NCI-H2107 (cell line): ENCODE measurements at places on chromosomes 6 and 20.
A peak's percentile ranks its signal among the peaks of the same experiment; 100 is the strongest.

- no peak for DNase-seq
These were observed 95.9 kb downstream of the SSR1 start for GRCh38 chr6:7216941-7217621.

DNA sequence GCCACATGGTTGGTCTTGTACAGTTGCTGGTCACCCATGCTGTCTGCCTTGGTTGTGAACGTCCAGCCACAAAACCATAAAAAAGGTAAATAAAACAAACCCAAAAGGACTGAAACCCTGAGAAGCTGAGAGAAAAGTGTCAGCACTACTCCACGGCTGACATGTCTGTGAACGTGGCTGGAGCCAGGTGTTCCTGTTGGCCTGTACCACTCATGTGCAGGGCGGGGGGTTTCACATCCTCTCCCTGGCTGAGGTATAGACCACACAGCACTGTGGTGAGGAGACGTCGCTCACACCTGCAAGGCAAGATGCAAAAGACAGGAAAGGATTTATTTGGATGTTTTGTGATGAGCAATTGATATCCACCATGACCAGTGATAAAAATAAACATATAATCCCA, 51.9 kb upstream of the MRPS10 start:
- no peak for DNase-seq

DNA sequence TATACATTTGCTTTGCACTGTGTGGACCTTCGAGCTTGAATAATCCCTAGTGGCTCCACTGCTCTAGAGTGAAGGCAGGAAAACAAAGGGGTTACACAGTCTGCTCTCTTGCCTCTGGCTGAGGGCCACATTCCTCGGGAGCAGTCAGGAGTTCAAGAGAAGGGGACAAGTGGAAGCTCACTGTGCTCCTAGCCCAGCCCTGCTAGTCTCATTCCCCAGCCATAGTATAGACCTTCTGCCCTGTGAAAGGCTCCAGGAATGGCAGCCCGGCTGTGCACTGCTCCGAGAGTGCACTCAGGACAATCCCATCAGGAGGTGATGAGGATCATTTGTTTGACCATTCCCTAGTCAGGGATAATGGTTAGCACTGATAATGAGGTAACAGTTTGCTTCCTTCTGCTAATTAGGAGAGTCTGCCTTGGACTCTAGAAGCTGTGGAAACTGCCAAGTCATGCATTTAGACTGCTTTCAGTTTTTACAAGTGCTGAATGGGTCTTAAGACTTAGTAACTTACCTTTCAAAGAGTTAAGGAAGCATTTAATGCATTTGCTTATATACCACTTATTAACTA, 8.5 kb downstream of the IYD start:
- DNase-seq, result no peak

GRCh38 chr6:137657351-137657911, 163.2 kb upstream of the OLIG3 start:
- no peak for DNase-seq

GRCh38 chr20:34984756-34985261, 29.1 kb downstream of the MYH7B start:
- DNase-seq, result no peak

DNA sequence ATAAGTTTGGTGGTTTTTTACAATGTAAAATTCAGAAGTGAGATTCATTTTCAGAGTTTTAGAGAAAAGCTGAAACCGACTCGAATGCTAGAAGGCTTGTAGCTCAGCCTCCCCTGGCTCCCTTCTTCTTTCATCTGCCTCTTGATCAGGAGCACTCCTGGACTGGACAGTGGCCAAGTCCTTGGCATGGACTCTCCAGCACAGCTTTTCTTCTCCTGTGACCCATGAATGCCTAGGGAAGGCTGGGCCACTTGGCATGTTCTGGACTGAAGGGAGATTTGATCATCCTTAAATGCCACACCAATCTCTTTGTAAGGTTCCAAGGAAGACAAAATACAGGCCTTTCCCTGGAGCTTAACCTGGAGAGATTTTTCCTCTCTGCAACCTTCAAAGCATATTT, 384.0 kb upstream of the SASH1 start:
- no peak for DNase-seq

- DNase-seq, result peak; percentile 8
These were observed 185.6 kb downstream of the TSHZ2 start for GRCh38 chr20:53157443-53158408.

GRCh38 chr6:21741221-21742109, 147.9 kb downstream of the SOX4 start:
- DNase-seq, result no peak

DNA sequence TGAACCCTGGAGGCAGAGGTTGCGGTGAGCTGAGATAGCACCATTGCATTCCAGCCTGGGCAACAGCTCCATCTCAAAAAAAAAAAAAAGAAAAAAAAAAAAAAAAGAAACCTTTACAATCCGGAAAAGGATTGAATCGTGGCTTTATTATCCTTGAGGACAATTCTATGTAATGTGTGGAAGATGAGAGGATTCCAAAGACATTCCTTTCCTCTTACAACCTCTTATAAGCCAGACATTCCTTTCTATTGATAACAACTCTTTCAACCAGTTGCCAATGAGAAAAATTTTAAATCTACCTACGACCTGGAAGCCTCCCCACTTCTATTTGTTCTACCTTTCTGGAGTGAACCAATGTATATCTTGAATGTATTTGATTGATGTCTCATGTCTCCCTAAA, 91.2 kb upstream of the EEF1E1 start:
- DNase-seq, result no peak

- no peak for DNase-seq
These were observed 193.3 kb downstream of the SASH1 start for GRCh38 chr6:148535976-148536375.

DNA sequence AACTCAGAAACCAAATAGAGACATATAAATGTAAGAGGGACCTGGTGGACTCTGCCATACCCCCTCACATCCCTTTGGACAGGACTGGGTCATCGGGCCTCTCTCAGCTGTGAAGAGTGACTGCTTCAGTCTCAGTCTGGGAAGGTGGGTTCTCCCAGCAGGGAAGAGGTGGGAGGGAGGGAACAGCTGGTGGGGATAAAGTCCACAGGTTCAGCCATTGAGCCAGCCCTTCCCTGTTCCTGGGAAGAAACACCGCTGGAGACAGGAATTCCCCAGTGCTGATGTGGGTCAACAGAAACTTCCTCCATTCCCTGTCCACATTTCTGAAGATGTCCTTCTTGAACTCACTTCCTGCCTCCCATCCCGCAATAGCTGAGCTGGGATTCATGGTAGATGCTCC, 209.2 kb upstream of the PMEPA1 start:
- no peak for DNase-seq

DNA sequence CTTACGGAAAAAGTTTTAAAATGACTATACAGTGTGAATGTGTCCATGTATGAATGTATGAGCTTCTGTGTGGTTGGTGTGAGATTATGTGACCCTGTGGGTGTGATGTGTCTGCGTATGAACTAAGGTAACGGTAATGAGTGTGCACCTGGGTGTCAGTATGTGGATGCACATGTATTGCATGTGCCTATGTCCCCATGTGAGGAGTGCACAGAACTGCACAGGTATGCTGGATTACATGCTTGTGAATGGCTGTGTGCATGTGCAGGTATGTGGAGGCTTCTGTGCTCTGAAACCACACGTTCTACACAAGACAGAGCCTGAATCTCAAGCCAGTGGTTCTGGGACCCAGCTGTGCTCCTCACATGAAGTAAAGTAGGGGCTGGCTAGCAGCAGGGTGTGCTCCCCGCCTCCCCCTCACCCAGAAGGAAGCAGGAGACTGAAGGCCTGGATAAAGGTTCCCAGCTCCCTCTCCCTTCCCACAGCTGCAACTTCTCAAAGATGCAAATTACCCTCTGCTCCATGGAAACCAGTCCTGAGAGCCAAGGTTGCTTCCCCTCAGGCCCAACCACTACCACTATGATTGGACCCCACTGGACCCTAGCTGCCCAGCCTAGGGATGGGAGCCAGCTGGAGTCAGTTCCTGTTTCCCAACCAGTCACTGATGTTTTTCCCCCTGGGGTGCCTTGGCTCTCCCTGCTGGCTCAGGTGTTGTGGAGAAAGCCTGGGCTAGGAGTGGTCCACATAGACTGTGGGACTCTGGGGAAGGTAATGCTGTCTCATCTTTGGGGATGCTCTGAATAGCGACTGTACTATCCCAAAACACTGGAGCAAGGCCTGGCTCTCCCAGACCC, 24.8 kb upstream of the SPDEF start:
- DNase-seq, result no peak

GRCh38 chr6:158269657-158270056, 42.6 kb upstream of the TULP4 start:
- no peak for DNase-seq

- no peak for DNase-seq
These were observed 13.6 kb downstream of the GINS1 start for GRCh38 chr20:25421102-25421501.

DNA sequence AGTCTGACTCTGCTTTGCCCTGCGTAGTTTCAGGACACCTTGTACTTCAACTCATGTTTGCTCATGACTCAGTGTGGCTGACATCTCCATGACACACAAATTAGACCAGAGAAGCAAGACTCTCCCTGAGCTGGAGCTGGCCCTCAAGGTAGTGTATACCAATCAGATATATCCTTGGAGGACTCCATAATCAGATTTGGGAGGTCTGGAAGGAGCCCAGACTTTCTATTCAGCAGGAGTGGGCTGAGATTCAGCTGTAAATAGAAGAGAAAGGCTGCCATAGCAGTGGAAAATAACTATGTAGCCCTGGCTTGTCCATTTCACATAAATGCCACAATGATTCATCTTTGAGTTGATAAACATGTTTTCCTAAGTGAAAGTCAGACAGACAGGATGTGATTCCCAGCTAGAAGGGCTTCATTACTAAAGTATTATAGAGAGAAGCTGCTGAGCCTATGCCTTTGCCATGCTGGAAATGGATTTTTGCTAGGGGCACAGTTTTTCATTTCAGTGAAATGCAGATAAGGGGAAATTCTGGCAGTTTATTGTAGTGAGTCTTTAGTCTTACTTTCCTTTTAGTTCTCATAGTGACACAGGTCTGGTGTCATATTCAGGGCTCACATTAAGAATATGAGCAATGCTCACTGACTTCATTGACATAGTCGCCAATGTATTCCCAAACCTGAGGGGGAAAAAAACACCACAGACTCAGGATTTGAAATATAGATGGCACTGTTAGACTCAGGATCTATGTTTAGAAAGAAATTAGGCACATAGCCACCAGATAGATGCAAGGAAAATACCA, 95.3 kb downstream of the CLVS2 start:
- DNase-seq, result no peak

DNA sequence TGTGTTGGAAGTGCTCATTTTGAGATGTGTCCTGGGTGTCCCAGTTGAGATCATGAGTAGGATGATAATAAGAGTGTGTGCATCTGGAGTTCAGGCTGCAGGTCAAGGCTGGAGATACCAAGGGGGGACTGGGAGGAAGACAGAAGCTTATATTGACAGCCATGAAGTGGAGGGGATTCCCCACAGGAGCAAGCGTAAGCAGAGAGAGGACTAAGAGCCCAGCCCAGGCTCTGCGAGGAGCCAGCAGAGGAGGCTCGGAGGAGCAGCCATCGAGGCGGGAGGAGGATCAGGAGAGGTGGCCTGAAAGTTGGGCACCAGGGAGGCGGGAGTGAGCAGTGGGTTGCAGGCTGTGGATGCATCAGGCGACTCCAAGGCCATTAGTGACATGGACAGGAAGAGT, 116.2 kb downstream of the SLC24A3 start:
- DNase-seq, result no peak

DNA sequence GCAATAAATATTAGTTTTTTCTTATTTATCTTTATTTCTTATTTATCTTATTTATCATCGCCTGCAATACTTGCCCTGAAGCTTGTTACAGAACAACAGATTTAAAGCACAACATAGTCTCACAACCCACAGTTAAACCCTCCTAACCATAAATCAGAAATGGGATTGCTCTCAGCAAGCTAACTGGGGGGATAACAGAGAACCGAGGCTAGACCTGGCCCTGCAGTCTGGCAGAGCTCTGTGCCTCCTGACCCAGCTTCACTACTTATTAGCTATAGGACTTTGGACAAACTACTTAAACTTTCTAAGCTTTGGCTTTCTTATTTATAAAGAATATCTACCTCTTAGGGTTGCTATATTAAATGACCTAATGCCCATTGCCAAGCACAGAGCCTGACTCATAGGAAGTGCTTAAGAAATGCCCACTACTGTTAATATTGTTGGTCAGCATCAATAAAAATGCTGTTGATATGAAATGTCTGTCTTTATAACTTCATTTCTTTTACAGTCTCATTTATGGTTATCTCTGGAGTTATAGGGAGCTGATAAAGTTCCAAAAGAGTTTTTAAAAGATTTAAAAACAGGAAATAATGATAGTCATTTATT, 87.9 kb upstream of the BEND6 start:
- DNase-seq, result no peak

GRCh38 chr6:170083236-170084051, 207.4 kb downstream of the DLL1 start:
- no peak for DNase-seq

DNA sequence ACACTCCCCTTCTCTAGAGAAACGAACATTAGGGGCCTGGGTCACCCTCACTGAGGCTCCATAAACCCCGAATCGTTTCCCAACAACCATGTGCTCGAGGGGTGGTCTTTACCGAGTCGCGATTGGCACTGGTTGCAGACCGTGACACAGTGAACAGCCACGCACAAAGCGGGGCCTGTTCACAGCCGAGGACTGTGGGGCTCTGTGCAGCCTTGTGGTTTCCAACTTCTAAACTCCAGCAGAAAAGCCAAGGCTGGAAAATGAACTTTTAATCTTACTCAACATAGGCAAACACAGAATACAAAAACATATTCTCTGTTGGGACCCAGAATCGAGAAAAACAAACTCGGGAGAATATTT, 19.0 kb downstream of the RRBP1 start:
- DNase-seq, result no peak

DNA sequence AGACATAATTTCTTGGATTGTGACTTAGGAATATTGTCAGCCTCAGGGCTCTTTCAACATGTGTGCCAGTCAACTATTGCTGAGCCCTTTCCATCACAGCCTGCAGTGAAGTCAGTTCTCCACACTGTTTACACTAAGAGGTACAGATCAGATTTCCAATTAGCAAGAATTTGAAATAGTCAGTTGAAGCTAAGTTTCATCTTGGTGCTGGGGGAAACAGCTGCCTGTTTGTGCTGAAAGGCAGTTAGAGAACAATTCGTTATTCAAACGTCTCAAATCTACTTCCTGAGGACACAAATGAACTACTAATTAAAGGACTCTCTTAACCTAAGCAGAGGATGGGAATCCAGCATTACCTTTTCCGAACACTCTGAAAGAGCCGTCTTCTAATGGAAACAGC, 25.9 kb downstream of the ADGRF1 start:
- DNase-seq, result no peak

- DNase-seq, result no peak
These were observed 65.8 kb downstream of the SLC22A2 start for GRCh38 chr6:160192840-160193239.

GRCh38 chr20:53171065-53171464, 198.9 kb downstream of the TSHZ2 start:
- DNase-seq, result no peak

DNA sequence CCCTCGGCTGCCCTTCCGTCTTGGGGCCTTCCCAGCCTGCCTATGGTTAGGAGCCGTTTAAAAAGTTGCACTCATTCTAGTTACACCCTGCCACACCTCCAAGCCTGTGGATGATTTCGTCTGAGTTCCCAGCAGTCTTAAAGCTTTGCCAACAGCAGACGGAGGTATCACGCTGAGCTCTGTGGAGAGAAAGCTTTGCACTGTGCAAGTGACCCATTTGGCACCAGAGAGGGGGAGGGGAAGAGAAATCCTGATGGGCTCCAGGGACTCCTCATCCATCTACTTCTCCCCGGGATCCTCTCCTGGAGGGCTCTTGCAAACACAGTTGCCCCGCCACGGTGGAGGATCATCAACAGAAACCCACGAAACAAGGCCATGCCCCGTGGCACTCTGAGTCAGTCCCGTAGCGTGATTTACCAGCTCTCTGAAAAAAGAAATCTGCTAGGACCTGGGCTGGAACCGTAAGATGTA, 98.8 kb upstream of the CITED2 start:
- no peak for DNase-seq
